ENCODE measurements at places on chromosomes 6 and 20.

- no peak for DNase-seq
Measured at GRCh38 chr20:19257865-19258264, 45.4 kb downstream of the SLC24A3 start.

- DNase-seq: no peak
Measured at GRCh38 chr6:125728739-125729138, 20.7 kb upstream of the HEY2 start.

DNA sequence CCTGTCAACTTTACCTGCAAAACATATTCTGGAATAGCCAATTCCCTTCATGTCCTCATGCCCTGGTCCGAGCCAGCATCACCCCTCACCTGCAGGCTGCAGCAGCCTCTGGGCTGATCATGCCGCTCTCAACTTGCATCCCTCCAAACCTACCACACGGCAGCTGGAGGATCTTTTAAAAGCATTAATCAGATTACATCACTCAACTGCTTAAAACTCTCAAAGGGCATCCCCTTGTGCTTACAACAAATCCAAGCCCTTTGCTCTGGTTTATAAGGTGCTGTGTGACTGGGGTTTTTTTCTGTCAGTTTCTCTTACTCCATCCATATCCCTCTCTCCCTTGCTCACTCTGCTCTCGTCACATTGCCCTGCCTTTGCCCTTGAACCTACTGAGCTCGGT lies 24.0 kb downstream of the CD40 start:
- DNase-seq: no peak

DNA sequence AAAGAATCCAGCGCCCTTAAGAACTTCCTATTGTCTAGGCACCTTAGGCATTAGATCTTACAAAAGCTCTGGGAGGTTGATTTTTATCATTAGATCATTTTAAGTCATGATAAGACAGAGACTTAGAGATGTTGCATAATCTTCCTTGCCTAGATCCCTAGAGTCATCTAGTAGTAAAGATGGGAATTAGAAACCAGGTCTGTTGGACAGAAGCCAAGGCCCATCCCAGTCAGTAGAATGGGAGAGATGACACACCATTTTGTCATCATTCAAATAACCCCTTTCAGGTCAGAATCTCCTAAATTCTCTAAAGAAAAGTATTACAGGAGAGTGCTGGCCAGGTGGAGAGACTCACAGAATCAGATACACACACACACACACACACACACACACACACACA lies 579.1 kb downstream of the BMP2 start:
- DNase-seq: no peak

DNA sequence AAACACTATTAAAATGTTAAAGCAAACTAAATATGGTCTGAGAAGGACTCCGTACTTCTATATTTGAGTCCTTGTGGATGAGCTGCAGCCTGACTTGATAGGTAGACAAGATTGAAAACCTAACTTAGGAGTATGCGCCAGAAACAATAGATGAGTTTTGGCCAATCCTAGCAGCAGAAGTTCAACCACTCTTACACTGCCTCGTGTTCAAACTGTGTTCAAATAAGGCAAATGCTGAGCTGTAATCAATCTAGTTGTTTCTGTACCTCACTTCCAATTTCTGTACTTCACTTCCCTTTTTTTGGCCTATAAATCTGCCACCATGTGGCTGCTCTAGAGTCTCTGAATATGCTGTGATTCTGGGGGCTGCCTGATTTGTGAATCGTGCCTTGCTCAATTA lies 13.2 kb upstream of the SERINC1 start:
- DNase-seq: no peak

GRCh38 chr6:167699141-167699931 lies 127.4 kb upstream of the AFDN start:
- DNase-seq: no peak

Measured in stimulated activated CD4-positive, alpha-beta T cell treated with anti-CD3 and anti-CD28 coated beads, Interleukin-1b, Interleukin-23, amount 100 ng/mL, for 1 hour (primary cell).